Bone marrow (tissue), 2 donors: ENCODE measurements at places on chromosomes 1 and 21.

- DNase-seq = no peak
These were observed 534.5 kb downstream of the OMA1 start for GRCh38 chr1:58011978-58012377.

DNA sequence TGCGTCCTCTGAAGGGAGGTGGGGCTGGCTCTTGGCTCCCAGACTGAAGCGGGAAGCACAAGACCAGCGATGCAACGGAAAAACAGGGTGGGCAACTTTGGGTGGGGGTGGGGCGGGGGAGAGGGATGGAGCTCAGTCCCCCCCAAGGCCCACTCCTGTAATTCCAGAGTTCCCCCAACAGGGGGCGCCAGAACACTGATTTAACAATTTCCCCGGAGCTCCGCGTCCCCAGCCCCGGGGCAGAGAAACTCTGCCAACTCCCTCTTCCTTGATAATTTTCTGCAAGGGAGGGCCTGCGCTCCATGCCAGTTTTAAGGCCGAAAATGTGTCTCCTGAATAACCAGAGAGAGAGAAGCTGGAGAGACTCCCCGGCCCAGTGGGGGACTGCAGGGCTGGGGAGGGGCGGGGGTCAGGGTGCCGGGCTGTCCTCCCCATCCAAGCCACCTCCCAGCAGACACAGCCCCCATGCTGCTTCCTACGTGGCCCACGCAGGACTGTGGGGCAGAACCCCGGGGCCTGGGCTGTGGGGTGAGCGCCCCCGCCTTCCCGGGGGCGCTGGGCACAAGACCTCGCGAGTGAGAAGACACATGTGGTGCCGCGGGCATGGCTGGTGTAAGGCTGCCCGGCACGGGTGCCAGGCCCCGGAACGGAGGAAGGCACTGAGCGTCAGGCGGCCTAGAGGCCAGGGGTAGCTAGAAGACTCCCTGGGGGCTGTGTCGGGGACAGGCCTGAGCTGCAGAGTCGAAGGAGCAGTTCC lies 51.4 kb downstream of the KIF21B start:
- DNase-seq = peak; percentile 21

DNA sequence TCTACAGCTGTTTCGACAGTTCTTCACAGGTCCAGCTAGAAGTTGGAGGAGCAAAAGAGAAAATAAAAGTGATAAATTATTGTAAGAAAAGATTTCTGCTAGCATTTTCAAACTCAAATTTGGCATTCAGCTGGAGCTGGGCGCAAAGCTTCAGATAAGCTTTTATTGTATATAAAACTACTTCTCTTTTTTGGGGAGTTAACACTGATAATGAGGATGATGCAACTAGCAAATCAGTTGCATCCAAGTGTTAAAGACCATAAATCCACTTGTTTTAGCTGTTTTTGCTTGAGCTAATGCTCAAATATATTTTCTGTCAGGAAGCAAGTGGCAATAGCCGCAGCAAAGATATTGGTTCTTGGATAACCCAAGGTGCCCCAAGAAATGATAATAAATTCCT lies 127.1 kb upstream of the PKN2 start:
- DNase-seq = no peak

DNA sequence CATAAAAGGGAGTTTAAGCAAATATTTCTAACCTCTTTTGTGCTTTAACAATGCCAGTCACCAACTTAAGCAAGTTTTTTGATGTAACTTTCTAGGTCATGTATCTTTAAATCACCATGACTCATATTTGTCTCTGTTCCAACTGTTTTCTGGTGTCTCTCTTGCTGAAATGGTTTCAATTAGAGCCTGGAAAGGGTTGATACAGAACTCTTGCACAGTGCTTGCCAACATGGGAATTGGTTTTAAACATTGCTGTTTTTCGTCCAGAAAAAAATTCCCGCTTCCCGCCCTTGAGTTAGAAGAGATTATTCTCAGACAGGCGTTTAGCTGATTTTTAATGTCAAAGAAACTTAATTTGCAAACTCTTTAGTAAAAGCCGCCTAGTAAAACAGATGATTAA lies 46.4 kb upstream of the SLC22A15 start:
- no peak for DNase-seq

GRCh38 chr1:27725374-27726172 lies at the start of gene FAM76A:
FAM76A (plus strand) TSS chr1:27725961; CDS start chr1:27726081, 120 bp downstream.
- peak; percentile 94 for DNase-seq

GRCh38 chr1:165235777-165236291 lies 120.7 kb downstream of the LMX1A start:
- DNase-seq = no peak

- no peak for DNase-seq
These were observed 142.9 kb downstream of the GLUL start for GRCh38 chr1:182248721-182249120.

DNA sequence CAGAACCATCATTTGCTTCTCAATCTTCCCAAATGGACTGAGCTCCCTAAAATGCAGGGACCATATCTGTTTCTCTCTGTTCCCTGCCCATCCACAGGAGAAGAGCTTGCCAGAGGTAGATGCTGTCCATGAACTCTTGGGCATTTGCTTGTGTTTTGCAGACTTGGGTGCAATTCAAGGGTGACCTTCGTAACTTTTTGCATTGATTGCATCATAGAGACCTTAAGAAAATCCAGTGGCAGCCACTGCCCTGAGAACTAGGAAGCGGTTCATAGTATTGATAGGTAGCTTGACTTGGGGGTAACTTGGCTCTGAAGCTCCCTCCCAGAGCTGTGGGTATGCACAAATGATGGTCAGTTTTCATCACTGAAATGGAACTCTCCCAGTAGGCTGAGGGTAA lies 34.3 kb upstream of the EDEM3 start:
- no peak for DNase-seq

GRCh38 chr1:217457016-217457415 lies 173.9 kb downstream of the GPATCH2 start:
- no peak for DNase-seq

- DNase-seq = no peak
These were observed 41.7 kb upstream of the DISC1 start for GRCh38 chr1:231584921-231585320.

DNA sequence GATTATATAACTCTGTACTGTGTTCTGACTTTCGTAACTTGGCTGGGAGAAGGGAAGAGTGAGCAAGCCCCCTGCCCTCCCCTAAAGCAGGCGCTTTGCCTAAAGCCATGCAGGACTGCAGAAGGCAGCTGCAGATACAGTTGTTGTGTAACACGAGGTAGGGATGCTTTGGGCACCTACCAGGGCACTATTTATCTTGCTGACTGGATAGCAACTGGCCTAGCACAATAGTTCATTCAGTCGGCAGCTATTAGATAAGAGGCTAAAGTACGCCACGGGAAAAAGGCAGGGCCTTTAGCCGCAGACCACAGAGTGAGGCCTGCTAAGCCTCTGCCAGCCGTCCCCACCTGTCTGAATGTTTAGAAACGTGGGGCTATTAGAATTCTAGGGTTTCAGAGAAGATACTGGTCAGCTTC lies 80.9 kb downstream of the TTC3 start:
- DNase-seq = no peak

GRCh38 chr1:41500781-41501518 lies 16.5 kb upstream of the EDN2 start:
- no peak for DNase-seq

DNA sequence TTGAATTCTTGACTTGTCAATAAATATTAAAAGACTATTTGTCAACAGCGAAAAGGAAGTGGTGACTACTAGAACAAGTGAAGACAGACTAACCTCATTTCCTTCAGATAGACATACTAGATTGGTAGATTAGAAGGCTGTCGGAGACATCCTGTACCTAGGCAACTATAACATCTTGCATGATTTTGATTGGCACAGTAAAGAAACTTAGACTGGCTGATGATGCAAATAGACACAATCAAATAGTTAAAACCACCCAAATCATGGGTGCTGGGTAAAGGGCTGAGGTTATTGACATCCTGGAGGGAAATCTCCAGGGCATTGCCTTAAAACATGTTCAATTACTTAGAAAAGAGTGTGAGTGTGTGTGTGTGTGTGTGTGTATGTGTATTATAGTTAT lies 85.9 kb upstream of the EDEM3 start:
- DNase-seq = no peak

GRCh38 chr1:37038227-37039093 lies 4.1 kb upstream of the GRIK3 start:
- no peak for DNase-seq

DNA sequence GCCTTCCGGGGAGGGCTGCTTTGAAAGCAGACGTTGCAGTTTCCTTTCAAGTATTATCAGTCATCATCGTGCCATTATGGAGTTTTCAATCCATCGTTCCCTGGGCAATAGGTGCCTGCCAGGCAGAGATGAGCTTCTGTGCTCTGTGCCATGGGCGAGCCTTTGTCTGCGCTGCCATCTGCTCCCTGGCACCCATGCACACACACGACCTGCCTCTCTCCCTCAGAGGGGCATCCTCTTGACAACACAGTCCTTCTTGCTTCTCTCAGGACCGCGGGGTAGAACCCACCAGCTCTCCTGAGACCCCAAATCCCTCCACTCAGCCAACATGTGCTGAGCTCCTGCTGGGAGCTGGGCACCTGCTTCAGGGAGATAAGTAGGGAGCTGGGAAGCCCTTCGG lies 149.3 kb downstream of the HMGB4 start:
- no peak for DNase-seq

DNA sequence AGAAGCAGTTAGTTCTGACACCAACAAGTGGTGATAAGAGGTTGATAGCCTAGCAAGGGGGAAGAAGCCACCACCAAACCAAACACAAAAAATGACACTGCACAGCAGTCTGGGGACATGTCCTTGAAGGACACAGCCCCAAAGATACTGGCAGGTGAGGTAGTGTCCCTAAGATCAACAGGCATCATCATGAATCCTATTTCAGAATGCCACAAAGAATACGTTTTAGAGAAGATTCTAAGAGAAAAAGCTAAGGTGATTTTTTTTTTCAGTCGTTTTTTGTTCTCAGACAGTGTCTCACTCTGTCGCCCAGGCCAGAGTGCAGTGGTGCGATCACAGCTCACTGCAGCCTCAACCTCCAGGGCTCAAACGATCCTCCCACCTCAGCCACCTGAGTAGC lies 19.6 kb downstream of the MTHFR start:
- DNase-seq = no peak

GRCh38 chr1:30572192-30572591 lies 151.2 kb downstream of the MATN1 start:
- DNase-seq = no peak

- DNase-seq = no peak
These were observed 14.0 kb downstream of the TGFBR3 start for GRCh38 chr1:91872000-91872399.

GRCh38 chr1:42938645-42939615 lies 19.7 kb downstream of the SLC2A1 start:
- DNase-seq = no peak

DNA sequence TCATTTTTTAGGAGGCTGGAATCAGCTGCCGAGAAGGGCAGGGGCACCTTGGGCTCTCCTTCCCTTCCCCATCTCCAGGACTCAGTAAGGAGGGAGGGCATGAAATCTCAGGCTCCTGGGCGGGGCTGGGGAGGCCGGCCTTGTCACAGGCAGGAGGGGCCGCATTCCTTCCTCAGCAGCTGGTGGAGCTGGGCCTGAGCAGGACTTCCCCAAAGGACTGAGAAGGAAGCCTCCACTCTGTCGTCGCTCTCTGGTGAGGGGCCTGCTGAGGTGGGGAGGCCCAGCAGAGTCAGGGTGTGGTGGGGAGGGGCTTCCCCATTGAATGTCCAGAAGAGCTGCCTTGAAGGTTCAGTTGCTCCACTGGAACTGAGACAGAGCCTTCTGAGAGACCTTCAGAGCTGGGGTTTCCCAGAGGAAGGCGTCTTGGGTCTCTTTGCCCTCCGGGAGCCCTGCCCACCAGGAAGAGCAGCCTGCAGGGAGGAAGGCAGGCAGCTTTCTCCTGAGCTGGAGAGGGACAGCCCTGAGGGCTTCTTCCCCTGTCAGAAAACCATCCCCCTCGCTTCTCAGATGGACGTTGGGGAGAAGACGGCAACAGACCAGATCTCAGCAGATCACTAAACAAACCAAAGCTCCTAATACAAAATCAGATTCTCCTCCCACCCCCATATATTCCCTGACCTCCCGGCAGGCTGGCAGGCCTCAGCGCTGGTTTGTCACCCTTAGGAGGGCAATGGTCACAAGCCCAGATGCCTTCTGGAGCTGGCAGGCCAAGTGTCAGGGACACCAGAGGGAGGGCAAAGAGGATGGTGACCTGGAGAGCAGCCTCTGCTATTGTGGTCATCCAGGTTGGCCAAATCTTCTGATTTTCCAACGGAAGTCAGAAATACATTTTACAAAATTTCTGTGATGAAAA lies 10.7 kb downstream of the KCNA10 start:
- no peak for DNase-seq

GRCh38 chr1:85815906-85816305 lies 107.7 kb upstream of the ZNHIT6 start:
- no peak for DNase-seq

- no peak for DNase-seq
These were observed 2.5 kb upstream of the RCSD1 start for GRCh38 chr1:167627615-167627864.

DNA sequence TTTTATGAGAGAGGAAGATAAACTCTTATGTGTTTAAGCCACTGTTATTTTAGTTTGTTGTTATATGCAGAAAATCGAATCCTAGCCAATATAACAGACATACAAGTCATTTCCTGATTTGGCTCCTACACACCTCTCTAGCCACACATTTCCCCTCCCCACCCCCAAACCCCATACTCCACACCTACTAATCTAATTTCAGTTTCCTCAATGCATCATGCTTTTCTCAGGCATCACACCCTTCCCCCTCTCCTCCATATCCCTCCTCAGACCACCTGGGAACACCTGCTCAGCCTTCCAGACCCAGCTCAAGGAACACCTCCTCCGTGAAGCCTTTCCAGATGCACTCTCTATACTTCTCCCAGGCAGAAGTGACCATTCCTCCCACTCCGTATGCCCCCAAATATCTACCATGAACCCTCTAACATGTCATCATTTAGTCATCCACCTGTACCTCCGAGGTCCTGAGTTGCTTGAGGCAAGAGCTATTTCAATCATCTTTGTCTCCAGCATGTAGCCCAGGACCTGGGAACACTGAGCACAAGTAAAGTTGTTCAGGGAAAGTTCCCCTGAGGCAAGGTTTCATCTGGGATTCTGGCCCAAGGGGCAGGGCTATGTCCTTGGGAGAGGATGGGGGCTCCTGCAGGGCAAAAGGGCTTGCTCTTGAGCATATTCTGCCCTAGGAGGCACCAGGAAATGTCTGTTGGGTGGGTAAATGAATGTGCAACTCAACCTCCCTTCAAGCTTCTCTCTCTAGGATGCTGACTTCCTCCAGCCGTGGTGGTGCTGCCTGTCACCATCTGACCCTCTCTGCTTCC lies 126.8 kb downstream of the HIVEP3 start:
- DNase-seq = no peak

GRCh38 chr1:4549930-4550329 lies 104.5 kb upstream of the AJAP1 start:
- DNase-seq = no peak
